ENCODE measurements at places on chromosomes 11 and 22.

DNA sequence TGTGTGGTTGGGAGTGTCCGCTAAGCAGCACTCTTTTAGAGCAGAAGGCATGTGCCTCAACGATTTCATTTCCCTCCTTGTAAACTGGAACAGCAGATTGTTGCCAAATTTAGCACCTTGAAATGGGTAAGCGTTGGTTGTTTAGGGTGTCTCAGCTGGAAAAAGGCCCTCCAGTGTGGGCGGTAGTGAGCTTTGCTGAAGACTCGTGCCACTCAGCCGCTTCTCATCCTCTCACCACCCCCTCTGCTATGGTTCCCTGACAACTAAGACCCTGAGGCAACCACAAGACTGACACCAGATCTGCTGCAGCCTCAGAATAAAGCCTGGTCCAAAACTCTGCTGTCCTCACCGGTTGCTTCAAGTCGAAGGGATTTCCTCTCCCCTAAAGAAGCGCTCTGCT, 9.9 kb upstream of the FERMT3 start:
- no peak for DNase-seq

DNA sequence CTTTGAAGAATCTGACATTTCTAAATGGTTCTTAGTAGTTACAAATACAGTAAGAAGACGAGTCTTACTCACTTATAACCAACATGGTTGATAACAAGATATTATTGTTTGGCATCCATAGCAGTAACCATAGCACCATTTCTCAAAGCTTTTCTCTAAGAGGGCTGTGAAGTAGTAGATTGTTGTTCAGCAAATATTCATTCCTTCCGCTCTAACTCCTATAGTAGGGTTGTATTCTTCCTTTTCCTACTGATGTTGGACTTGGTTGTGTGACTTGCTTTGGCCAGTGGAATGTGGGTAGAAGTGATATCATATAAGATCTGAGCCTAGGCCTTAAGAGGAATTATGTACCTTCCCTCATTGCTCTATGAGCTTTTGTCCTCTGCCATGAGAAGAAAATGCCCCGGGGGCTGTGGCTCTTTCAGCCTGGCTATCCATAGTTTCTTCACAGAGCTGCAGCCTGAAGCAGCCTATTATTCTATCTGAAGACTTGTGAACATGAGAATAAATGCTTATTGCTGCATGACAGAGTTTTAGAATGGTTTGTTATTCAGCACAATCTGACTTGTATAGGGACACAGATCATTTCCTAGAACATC, 28.9 kb upstream of the ZBED5 start:
- no peak for DNase-seq

GRCh38 chr11:130873761-130874160, 42.5 kb downstream of the SNX19 start:
- DNase-seq: no peak

GRCh38 chr11:84193706-84194105, 907.5 kb upstream of the CCDC90B start:
- DNase-seq: no peak

DNA sequence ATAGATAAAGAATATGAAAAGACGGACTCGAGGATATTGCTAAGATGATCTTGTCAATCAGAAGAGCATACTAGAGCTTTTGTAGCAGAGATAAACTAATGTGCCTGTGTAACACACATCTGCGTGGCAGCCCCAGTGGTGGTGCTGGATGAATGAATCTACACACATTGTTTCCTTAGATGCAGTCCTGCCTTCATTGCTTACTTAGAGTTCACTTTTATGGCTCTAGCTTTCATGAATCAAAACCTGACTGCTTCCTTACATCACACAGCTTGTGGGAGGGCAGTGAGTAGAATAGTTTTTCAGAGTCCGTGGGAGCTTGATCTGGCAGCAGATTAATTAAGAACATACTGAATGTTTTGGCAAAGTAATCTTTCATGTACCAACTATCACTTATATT, 83.7 kb downstream of the EXT2 start:
- no peak for DNase-seq

GRCh38 chr11:128116447-128116846, 470.9 kb downstream of the ETS1 start:
- DNase-seq: no peak

- no peak for DNase-seq
Measured at GRCh38 chr11:69116671-69117070, 39.1 kb upstream of the SMIM38 start.

GRCh38 chr22:46370584-46371291, 35.2 kb downstream of the TRMU start:
- DNase-seq: no peak

GRCh38 chr11:13661074-13661623, 7.3 kb upstream of the FAR1 start:
- DNase-seq: no peak

DNA sequence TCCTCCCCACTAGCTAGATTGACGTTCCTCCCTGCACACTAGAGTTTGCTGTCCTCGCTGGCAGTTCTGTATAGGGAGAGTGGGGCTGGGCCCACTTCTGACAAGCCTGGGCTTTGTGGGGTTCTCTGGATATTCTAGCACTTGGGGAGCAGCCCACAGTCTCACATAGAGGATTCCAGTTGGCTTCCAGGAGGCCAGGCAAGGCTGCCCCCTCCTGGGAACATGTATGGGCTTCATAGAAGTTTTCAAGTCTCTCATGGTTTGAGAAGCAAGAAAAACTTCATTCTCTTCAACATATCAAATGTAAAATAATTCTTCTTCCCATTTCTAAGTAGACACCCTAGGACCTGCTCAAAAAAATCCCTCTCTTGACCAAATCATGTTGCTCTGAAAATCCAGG, 87.5 kb downstream of the NAV2 start:
- DNase-seq: no peak

GRCh38 chr11:9748361-9748970, 84.6 kb downstream of the SWAP70 start:
- DNase-seq: no peak

- peak; percentile 82 for DNase-seq
Measured at GRCh38 chr11:32829680-32830412, at the start of gene PRRG4. TSS of gene PRRG4 (plus strand) at chr11:32829927. CDS start at chr11:32830530, 603 bp downstream.

GRCh38 chr11:1117992-1118391, 39.8 kb upstream of the MUC5AC start:
- DNase-seq: no peak

- DNase-seq: no peak
Measured at GRCh38 chr11:5666402-5666793, 18.5 kb downstream of the TRIM5 start.

GRCh38 chr22:28911777-28912669, 28.7 kb downstream of the ZNRF3 start:
- DNase-seq: no peak

DNA sequence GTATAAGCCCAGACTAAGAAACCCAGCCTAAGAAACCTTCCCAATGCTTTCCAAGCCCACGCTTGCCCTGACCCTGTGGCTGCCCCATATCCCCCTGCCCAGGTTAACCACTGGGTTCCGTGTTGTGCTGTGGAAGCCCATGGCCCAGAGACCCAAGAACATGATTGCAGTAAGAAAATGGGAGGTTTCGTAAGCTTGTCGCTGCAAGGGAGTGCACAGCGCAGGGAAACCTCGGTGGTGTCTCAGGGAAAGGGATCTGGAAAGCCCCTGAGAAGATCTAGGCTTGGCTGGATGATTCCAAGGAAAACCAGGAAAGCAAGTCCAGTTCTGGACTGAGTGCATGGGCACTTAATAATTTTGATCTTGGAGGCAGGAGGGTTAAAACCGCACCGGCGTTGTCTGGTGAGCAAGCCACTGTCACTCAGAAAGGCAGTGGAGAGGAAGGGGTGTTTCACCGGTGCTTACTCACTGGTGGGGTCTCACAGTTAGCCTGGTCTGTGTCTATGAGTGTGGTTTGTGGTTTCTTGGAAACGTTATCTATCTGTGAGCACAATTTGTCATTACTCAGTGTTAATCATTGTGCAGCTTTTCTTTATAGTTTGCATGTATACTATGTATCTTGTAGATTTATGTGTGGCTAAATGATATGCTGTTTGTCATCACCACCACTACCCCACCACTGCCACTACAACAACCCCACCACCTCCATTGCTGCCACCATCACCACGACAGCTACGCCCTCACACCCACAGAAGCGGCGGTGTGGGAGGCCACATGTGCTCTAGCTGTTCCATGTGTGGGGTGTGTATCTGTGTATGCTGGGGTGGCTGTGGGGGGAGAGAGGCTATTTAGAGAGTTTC, 53.3 kb upstream of the PRDM11 start:
- no peak for DNase-seq

DNA sequence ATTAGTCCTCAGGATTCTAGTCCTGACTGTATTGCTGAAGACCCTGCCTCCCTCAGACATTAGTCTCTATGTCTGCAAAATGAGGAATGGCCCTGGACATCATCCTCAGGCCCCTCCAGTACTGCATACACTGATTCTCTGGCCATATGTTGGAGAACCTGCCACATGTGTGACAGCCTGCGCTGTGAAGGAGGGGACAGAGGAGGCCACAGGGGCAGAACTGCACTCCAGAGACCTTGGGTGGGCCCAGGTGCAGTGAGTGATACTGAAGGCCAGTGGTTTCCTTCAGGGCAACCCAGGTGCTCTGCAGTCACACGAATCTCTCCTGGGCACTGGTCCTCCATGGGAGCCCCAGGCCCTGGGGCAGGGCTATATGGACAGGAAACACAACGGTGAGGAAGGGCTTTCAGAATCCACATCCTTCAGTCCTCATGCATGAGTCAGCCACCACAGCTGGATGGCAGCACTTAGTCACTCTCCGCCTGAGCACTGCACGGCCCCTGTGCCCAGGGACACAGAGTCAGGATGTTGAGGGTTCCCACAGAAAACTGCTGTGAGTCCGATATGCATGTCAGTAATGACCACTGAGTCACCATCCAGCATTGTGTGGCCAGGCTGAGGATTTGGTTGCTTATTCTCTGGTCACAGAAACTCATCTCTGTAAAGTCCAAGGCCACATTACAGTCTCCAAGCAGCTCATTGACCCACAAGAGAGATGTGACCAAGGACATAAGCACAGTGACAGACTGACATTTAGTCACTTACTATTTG, 39.7 kb downstream of the ME3 start:
- no peak for DNase-seq

DNA sequence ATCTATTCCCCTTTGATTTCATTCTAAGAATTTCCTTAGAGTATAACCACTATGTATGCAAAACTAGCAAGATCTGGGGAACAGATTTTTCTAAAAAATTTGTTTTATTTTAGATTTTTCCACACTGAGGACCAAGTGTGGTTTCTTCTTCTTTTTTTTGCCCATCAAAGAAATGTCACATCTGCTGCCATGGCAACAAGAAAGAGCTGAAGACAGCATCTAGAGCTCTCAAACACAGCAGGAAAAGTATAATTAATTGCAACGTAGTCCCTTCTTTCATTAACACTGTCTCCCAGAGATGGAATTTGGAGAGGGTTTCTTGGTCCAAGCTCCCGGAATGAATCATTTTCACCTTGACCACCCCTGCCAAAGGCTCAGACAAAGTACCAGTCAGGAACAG, 256.7 kb upstream of the CCDC90B start:
- DNase-seq: no peak

DNA sequence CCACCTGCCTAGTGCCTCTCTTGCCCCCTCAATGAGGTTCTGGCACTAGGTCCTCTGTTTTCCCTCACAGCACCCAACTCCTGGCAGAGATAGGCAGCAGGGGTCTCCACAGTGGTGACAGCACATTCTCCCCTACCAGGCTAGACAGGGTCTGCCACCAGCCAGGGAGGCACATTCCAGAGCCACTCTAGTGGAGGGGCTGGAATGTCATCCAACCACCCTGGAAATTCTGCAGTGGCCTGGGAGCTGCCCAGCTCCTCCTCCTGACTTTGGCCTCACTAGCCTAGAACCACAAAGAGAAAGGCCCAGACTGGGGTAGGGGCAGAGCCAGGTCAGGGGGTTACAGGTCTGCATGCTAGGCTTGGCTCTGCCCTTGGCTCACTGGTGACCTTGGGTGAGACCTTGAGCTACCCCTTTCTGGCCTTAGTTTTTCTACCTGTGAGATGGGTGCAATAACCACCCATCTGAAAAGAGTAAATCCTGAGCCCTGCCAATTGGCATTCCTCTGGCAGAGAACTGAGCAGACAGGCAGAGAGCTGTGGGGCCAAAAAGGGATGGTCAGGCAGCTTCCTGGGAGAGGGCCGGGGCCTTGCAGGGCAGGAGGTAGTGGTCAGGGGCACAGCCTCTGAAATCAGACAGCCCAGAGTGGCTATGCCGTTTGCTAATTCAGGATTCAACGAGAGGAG, 7.1 kb downstream of the P2RY2 start:
- DNase-seq: no peak

- peak; percentile 75 for DNase-seq
Measured at GRCh38 chr11:119671051-119671450, 57.9 kb downstream of the NECTIN1 start.
